ENCODE measurements at places on chromosomes 12 and 14.
A peak's percentile ranks its signal among the peaks of the same experiment; 100 is the strongest.

GRCh38 chr12:5390174-5390799 is 41.6 kb upstream of the NTF3 start:
- DNase-seq = no peak

GRCh38 chr12:116727261-116727660 is 10.6 kb downstream of the SPRING1 start:
- DNase-seq = no peak

GRCh38 chr12:62192180-62192902 is 67.9 kb upstream of the USP15 start:
- peak; percentile 27 for DNase-seq

- no peak for DNase-seq
These were observed 196.5 kb downstream of the DUSP6 start for GRCh38 chr12:89155826-89156225.

GRCh38 chr12:81077686-81078441 is at the start of gene ACSS3:
TSS of gene ACSS3 (plus strand) at chr12:81078079. CDS start at chr12:81078121, 42 bp downstream.
- no peak for DNase-seq

DNA sequence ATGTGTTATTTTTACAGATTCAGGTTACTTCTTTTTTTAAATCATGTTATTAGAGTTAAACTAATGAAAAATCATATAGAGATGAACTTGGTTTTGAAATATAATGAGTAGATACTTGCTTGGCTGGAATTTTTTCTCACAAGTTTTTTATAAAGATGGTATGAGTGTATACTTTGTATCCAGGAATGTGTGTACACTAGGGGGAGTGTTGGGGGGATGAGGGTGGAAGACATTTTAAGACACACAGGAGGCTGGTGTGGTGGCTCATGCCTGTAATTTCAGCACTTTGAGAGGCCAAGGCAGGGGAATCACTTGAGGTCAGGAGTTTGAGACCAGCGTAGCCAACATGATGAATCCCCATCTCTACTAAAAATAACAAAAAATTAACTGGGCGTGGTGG is 23.2 kb downstream of the PPM1A start:
- no peak for DNase-seq

- DNase-seq = no peak
These were observed 33.6 kb downstream of the RPGRIP1 start for GRCh38 chr14:21313512-21313911.

GRCh38 chr12:115511986-115512711 is 765.3 kb downstream of the MED13L start:
- no peak for DNase-seq

DNA sequence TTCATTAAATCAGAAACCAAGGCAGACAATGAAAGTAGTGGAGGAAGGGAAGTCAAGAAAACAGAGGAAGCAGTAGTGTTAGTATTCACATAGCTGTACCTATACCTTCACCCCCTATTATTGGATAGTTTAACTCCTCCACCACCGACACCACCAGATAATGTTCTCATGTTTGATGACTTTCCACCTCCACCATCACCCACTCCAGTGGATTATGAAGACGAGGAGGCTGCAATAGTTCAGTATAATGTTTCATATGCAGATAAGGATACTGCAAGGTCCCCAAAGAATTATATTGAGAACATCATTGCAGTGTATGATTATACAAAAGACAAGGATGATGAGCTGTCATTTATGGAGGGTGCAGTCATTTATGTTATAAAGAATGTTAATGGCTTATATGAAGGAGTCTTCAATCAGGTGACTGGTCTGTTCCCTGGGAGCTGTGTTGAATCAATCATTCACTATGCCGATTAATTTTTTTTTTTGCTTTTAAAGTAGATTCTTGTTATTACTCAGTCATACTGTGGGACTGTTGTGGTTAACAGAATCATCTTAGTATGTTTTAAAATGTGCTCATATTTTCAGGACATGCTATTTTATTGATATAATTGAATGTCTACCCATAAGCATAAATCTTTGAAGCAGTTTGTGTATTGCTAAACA is 32.2 kb upstream of the KTN1 start:
- no peak for DNase-seq

- no peak for DNase-seq
These were observed 82.9 kb upstream of the SCAF11 start for GRCh38 chr12:46073321-46073720.

GRCh38 chr12:4120316-4120917 is 153.1 kb upstream of the CCND2 start:
- DNase-seq = no peak

GRCh38 chr14:95828649-95829265 is 47.9 kb upstream of the TUNAR start:
- no peak for DNase-seq

DNA sequence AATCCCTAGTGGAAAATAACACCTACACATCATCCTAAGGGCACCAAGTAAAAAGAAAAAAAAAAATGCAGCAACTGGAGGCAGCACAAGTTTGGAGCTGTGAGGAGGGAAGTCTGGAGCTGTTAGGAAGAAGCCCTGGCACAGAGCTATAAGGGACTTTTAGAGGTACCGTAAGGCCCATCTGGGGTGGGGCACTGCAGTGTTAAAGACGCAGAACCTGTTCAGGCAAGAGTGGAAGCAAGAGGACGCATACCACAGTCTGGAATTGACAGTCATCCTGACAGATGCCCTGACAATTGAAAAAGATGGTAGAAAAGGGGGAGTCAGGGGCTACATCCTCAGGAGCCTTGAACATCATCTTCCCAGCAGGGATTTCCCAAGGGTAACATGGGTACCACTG is 195.9 kb upstream of the PLEKHG7 start:
- DNase-seq = no peak

DNA sequence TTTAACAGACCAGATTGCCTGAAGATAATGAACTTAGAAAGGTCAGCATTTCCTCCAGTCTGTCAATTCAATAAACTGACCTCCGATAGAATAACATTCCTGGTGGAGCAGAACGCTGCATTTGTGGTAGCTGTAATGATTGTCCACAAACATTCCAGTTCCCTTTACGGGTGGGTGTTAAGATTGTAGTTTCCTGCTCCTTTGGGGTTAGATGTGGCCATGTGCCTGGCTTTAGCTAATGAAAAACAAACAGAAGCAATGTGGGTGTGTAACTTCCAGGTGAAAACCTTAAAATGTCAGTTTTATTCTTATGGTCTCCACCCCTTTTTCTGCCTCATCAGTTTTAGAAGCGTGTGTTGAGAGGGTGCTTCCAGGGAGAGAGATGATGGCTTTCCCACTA is 217.3 kb upstream of the CRY1 start:
- no peak for DNase-seq

DNA sequence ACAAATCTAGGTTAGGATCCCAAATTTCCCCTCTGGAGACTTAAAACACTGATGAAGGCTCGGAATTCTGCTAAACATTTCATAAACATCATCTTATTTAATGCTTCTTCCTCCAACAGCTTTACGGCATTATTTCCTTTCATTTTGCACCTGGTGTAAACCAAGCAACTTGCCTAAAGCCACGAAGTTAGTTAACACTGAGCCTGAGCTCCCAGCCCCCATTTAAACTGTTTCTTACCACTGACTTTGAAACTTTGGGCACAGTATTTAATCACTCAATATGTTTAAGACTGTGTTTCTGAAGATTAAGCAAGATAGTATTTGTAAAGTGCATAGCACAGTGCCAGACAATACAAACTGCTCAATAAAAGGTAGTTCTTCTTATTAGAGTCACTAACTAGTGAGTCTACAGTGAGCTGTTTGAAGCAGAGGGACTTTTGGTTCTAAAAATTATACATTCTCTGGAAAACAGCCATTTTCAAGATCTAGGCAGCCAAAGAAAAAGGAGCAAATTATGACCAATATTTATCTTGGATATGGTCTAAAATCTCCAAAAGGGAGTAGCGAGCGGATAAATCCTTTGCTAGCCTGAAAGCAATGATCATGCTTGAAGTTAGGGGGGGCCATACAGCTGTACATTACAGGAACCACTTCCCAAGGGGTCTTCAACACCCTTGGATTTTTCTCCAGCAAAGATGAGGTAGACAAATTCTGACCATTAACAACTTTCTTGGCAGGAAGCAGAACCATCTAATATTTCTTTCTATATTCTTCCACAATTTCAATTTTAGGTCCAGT is 4.0 kb downstream of the EGLN3 start:
- no peak for DNase-seq

DNA sequence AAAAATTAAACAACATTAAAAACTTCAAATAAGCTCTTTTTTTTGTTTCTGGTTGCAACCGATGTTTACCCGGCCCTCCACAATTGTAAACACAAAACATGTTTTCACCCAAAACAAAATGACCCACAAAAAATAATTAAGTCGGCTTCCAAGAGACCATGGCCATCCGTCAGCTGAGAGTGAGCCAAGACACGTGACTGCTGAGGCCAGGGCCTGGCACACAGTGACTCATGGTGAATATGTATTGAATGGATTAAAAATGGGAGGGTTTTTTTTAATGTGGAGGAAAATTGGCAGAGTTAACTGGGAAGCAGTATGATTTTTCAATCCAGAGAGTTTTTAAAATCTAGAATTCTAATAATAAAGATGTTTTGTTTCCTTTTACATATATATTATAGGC is 13.8 kb upstream of the CPNE8 start:
- no peak for DNase-seq

- no peak for DNase-seq
These were observed 2.3 kb upstream of the DUSP6 start for GRCh38 chr12:89354612-89355067.

GRCh38 chr12:54958048-54958658 is 26.4 kb downstream of the TESPA1 start:
- DNase-seq = peak; percentile 16

DNA sequence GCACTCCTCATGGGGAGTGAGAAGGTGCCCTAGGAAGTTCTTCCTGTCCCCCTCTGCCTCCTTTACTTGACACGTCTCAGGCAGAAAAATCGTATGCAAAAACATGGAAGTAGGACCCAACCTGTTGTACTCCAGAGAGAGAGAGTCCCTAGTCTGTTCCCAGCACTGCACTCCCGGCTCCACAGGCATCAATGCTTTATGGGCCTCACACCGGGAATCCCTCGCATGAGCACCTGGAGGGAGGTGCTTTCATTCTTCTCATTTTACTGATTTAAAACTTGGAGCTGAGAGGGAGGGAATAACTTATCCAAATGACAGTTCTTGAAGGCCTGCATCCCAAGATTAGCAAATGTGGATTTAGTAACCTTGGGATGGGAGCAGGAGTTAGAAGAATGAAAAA is 1101.4 kb downstream of the BCL11B start:
- DNase-seq = no peak

- no peak for DNase-seq
These were observed 101.1 kb downstream of the DAD1 start for GRCh38 chr14:22487941-22488340.

- no peak for DNase-seq
These were observed 238.8 kb downstream of the PAWR start for GRCh38 chr12:79451978-79452377.

- no peak for DNase-seq
These were observed 454.0 kb upstream of the TBX3 start for GRCh38 chr12:115137812-115138521.
